ENCODE measurements at places on chromosomes 2 and 18.
A peak's percentile ranks its signal among the peaks of the same experiment; 100 is the strongest.

DNA sequence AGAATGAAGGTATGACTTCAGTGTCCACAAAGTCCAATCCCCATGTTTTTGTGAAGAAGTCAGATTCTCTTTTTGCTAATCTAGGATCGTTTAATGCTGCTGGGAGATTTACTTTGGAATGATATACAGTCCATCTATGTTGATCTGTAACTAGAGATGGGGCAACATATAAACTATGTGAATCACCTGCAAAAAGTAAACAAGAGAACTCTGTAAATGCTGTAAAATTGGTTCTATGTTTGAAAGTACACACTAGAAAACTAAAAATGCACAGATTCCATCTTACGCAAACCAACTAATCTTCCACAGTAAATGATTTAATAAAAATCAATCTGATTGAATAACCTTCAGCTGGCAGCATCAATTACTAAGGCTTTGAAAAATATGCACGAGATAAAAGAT lies 37.5 kb downstream of the VPS54 start:
- no peak for DNase-seq

DNA sequence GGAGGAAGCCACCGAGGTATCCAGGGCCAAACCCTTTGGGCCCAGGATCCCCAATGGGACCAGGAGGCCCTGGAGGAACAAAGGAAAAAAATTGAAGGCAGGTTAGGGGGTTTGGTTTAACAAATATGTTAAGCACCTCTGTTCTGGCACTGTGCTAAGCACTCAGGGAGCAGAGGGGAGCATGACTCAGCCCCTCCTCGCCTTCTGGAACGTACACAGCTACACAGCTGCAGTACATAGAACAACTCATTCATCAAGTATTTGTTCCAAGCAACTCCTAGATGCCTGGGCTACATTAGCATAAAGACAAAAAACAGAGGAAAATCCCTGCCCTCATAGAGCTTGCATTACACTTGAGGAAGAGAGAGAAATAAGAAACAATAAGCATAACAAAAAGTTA lies 153.6 kb downstream of the COL4A4 start:
- DNase-seq, result no peak

GRCh38 chr18:55547705-55548056 lies 40.3 kb downstream of the TCF4 start:
- DNase-seq, result no peak

DNA sequence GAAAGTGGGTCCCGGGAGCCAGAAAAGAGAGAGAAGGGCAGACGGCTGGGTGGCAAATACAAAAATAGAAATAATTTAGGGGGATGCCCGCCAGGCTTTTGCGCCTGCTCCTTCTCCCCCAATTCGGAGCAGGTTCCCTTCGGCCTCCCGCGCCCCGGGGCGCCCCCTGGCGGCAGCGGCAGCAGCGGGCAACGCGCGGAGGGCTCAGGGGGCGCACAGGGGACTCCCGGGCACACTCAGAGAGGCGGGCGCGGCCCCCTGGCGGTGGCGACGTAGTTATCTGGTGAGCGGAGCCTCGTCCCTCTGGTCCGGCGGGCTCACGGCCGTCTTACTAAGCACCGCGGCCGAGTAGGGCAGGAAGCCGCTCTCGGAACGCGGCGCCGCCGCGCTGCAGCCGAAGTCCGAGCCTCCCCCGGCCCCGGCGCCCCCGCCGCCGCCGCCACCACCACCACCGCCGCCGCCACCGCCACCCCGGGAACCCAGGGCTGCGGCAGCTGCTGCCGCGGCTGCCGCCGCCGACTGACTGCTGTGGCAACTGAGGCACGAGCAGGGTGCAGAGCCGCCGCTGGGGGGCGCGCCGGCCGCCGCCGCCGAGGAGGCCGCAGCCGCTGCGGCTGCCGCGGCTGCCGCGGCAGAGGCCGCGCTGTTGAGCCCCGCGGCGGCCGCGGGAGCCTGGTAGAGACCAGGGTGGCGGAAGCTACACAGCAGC lies 3.8 kb downstream of the EVX2 start:
- peak; percentile 69 for DNase-seq

- DNase-seq, result no peak
Observed at GRCh38 chr2:88053934-88054781, 1.4 kb downstream of the KRCC1 start.
